ENCODE measurements at places on chromosomes 5 and 9.

DNA sequence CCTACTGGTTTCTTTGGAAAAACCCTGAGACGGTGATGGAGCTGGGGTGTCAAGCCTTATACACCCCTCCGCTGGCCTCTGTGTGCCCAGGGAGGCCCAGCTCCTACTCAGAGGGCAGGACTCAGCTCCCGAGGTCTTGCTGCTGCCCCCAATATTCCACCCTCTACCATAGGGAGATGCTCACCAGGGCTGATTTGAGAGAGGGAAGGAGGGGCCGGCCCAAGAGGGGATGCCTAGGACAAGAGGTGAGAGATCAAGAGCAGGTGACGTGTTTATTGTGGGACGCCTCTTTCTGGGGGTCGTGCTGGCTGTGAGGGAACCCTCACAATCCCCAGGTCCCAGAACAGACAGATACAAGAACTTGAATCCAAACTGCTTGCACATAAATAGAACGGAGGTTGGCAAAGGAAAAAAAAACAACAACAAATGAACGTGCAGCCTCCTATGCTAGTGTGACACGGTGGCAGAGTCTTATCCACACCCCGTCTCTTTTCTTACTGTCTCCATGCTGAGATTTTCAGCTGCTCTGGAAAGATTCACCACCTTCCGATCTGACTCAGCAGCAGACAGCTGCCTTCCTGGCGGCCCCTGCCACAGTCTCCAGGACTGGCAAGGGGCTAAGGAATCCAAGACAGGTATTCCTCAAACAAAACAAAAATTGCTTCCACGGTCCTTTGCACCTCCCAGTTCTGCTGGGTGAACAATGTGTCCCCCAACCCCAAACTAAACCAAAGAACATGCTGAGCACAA, 22.3 kb downstream of the FABP6 start:
- no peak for DNase-seq

GRCh38 chr9:97321691-97322090, 14.2 kb downstream of the CCDC180 start:
- no peak for DNase-seq

DNA sequence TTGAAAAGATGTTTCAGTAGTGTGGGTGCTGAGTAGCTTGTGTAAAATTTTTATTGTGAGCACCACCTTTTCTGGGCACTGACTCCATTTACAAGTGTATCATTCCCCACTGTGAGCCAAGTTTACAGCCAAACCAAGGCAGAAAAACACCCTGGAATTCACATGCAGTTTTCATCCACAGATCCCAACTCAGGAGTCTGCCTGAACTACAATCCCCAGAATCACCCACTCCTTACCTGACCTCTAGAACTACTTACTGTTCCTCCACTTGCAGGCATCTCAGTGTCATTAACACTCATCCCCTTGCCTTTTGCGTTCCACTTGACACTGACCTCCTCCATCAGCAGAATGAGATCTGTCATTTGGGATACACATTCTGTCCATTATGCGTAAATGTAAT, 2042.6 kb upstream of the CDH6 start:
- no peak for DNase-seq

GRCh38 chr9:8822667-8823025, 1023.1 kb upstream of the DMAC1 start:
- no peak for DNase-seq

DNA sequence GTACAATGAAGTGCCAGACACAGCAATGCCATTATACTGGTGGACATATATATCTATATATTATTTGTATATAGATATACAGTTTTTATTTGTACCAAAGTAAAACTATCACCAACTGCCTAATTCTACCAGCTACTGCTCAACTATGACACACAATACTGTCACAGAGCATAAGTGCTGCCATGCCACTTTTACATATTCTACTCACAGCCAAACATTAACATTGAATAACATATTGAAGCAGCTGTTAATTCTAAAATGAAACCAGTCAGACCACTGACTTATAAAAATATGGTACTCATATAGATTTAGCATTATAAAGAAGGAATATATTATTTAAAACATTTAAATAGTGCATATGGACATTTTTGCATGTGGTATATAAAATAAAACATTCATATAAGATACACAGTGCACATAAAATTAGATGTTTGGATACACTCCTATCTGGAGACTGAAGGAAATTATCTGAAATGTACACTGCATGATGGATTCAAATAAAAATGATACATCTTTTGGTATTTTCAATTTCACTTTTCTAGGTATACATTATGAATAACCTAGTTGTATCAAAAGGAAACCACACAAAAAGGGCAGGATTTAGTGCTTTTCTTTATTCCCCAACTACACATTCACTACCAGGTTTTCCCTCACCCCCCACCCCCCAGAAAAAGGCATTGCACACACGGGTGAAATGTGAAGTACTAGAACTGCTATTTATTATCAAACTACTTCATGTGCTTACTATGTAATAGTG, 48.9 kb downstream of the PKD2L2 start:
- no peak for DNase-seq
